ENCODE measurements at places on chromosomes 5 and 9. TPM values are rescaled to one million over a fixed set of nuclear protein-coding genes. Genes with fewer than 3 reads are reported as not detected.

DNA sequence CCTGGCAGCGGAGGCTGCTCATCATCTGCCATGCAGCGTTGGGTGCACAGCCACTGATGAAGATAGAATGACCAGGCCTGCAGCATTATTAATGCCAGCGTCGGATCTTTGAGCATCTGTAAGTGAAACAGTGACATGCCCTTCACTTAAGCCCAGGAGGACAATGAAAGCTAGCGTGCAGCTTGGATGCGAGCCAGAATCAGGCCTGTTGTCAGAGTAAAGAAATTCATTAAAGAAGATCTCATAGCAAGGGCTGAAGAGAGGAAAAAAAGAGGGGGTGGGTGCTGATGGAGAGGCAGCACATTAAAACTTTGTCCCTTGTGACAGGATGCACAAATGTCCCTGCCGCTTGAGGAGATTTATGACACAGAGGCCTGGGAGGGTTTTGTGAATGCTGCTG lies 186.1 kb upstream of the MAST4 start:
- H3K36me3 ChIP-seq: no peaks in the 10 kb centered on the region
- H3K4me3 ChIP-seq: no peak overlapping the region
- DNase-seq: no peak
- H3K27ac ChIP-seq: no peak overlapping the region
- H3K4me1 ChIP-seq: no peaks in the 10 kb centered on the region

Gene SPATA31C1
- not detected for total RNA-seq

GRCh38 chr5:134143431-134143830 lies 28.9 kb downstream of the TCF7 start:
- H3K27me3 ChIP-seq: peaks cover 3% of the 10 kb centered on the region
- H3K4me3 ChIP-seq: no peak overlapping the region
- H3K4me1 ChIP-seq: peaks cover 12% of the 10 kb centered on the region
- peaks cover 45% of the 10 kb centered on the region for H3K36me3 ChIP-seq
- no peak overlapping the region for H3K27ac ChIP-seq

GRCh38 chr9:124940521-124940893 lies 376 bp downstream of the GOLGA1 start:
- H3K4me3 ChIP-seq: peak overlapping the region; percentile 97
- H3K27me3 ChIP-seq: no peaks in the 10 kb centered on the region
- peaks cover 31% of the 10 kb centered on the region for H3K4me1 ChIP-seq
- H3K27ac ChIP-seq: peak overlapping the region; percentile 97
- no peak for DNase-seq
- peaks cover 36% of the 10 kb centered on the region for H3K36me3 ChIP-seq

DNA sequence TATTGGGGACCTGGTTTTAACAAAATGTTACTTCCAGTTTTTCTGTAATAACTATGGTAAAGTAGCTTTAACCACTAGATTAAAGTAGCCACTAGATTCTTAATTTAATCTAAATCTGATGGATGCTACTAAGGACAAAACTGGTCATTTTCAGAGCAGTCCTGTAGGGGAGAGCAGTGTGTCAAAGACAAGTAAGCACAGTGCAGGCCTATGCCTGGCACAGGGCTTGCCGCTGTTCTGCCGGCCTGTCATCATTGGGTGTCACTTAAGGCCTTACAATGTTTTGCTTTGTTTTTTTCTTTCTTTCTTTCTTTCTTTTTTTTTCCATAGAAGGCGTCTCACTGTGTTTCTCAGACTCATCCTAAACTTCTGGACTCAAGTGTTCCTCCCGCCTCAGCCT lies 53.0 kb upstream of the NXNL2 start:
- no peak overlapping the region for H3K27ac ChIP-seq
- H3K4me3 ChIP-seq: no peak overlapping the region
- peaks cover 11% of the 10 kb centered on the region for H3K4me1 ChIP-seq

GRCh38 chr5:68007451-68007850 lies 208.1 kb upstream of the PIK3R1 start:
- no peak overlapping the region for H3K4me3 ChIP-seq
- DNase-seq: no peak
- H3K27ac ChIP-seq: no peak overlapping the region
- H3K4me1 ChIP-seq: no peaks in the 10 kb centered on the region

DNA sequence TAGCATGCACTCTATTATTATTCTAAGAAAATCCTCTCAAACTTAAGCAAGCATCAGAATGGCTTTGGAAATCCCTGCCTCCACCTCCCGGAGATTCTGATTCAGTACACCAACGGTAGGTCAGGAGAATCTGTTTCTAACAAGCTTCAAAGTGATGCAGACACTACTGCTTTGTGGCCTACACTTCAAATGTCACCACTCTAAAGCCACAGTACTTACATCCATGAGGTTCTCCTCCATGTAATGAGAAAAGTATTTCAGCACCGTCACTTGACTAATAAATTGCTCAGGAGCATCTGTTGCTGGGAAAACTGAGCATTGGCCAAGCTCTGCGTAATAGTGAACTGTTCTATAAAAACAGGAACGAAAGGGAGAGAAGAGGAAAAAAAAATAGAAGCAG lies 4.8 kb downstream of the PLK2 start:
- H3K4me1 ChIP-seq: peaks cover 12% of the 10 kb centered on the region
- no peak overlapping the region for H3K27ac ChIP-seq
- peaks cover 22% of the 10 kb centered on the region for H3K27me3 ChIP-seq
- peaks cover 2% of the 10 kb centered on the region for H3K36me3 ChIP-seq

DNA sequence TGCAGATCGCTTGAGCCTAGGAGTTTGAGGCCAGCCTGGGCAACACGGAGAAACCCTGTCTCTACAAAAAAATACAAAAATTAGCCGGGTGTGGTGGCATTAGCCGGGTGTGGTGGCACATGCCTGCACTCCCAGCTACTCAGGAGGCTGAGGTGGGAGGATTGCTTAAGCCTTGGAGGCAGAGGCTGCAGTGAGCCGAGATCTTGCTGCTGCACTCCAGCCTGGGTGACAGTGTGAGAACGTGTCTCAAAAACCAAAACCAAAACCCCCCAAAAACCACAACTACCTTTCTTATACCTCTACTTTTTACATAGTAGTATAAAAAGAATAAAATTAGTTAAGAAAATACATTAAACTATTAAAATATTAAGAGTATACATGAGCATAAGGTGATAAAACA lies 121.2 kb downstream of the RAPGEF6 start:
- no peak overlapping the region for H3K27ac ChIP-seq
- H3K27me3 ChIP-seq: no peaks in the 10 kb centered on the region
- H3K4me3 ChIP-seq: no peak overlapping the region
- peaks cover 26% of the 10 kb centered on the region for H3K36me3 ChIP-seq
- no peak for DNase-seq

GRCh38 chr9:129669946-129670345 lies 4.5 kb downstream of the PRRX2 start:
- H3K36me3 ChIP-seq: no peaks in the 10 kb centered on the region
- no peak for DNase-seq
- peaks cover 5% of the 10 kb centered on the region for H3K4me1 ChIP-seq
- H3K27me3 ChIP-seq: peaks cover 21% of the 10 kb centered on the region

DNA sequence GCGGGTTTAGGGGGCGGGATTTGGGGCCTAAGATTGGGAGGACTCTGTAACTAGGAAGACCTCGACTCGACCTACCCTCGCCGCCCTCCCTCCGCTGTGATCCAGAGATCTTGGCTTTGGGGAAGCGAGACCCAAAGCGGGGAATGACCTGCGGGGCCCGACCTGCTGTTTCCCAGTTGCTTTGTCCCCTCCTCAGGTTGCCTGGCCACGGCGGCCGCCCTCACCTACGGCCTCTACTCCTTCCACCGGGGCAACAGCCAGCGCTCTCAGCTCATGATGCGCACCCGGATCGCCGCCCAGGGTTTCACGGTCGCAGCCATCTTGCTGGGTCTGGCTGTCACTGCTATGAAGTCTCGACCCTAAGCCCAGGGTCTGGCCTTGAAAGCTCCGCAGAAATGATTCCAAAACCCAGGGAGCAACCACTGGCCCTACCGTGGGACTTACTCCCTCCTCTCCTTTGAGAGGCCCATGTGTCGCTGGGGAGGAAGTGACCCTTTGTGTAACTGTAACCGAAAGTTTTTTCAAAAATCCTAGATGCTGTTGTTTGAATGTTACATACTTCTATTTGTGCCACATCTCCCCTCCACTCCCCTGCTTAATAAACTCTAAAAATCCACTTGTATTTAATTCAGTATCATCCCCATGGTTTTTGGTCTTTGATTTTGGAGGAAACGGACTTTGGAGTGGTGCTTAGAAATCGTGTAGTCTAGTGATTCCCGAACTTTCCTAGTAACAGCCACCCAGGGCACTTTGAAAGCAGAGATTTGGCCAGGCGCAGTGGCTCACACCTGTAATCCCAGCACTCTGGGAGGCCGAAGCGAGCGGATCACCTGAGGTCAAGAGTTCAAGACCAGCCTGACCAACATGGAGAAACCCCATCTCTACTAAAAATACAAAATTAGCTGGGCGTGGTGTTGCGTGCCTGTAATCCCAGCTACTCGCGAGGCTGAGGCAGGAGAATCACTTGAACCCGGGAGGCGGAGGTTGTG lies 878 bp downstream of the HIGD2A start:
- peak overlapping the region; percentile 99 for H3K27ac ChIP-seq
- peak overlapping the region; percentile 95 for H3K4me3 ChIP-seq
- DNase-seq: no peak
- H3K4me1 ChIP-seq: peaks cover 31% of the 10 kb centered on the region

- no peaks in the 10 kb centered on the region for H3K4me1 ChIP-seq
- H3K27me3 ChIP-seq: no peaks in the 10 kb centered on the region
- DNase-seq: no peak
- H3K4me3 ChIP-seq: no peak overlapping the region
Measured at GRCh38 chr5:146832985-146833732, 45.4 kb downstream of the PPP2R2B start.

- H3K27me3 ChIP-seq: no peaks in the 10 kb centered on the region
- H3K4me1 ChIP-seq: no peaks in the 10 kb centered on the region
- no peaks in the 10 kb centered on the region for H3K36me3 ChIP-seq
Measured at GRCh38 chr9:133961226-133962165, 30.6 kb downstream of the VAV2 start.

Gene SMIM33
- total RNA-seq: 2.3 TPM

GRCh38 chr9:91775011-91775707 lies 174.9 kb downstream of the ROR2 start:
- H3K36me3 ChIP-seq: no peaks in the 10 kb centered on the region
- no peak overlapping the region for H3K4me3 ChIP-seq
- peaks cover 22% of the 10 kb centered on the region for H3K27me3 ChIP-seq
- no peak overlapping the region for H3K27ac ChIP-seq

DNA sequence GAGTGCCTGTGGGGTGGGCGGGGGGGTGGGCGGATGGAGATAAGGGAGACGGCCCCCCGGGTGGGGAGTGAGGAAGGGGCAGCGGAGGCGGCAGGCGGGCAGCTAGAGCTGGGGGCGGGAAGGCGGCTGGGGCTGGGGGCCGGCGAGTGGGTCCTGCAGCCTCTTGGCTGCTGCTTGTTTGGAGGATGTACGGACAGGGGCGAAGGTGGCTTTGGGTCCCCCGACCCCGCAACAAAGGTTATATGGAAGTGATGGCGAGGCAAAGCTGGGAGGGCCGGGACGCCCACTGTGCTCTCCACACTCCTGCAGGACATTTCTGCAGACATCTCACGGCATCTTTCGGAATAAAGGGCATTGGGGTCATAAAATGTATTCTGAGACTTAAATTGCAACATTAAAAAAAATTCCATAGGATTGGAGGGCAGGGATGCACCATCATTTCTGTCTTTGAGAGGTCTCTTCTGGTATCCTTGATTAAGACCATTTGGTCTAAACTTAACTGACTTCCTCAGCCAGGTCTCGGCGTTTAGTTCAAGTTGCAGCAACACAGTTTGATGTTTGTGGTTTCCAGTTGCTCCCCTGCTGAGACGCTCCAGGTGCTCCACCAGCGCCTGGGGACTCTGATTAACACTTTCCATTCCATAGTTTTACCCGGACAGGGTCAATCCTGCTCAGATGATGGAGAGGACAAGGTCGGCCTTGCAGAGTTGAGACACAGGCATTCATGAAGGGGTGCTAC lies 101.6 kb upstream of the SSBP2 start:
- no peak for DNase-seq
- H3K27ac ChIP-seq: peak overlapping the region; percentile 93
- no peaks in the 10 kb centered on the region for H3K36me3 ChIP-seq
- peak overlapping the region; percentile 94 for H3K4me3 ChIP-seq

- H3K4me3 ChIP-seq: no peak overlapping the region
- H3K4me1 ChIP-seq: no peaks in the 10 kb centered on the region
- no peak for DNase-seq
- no peaks in the 10 kb centered on the region for H3K27me3 ChIP-seq
- H3K27ac ChIP-seq: no peak overlapping the region
- no peaks in the 10 kb centered on the region for H3K36me3 ChIP-seq
Measured at GRCh38 chr9:80030801-80031200, 459.0 kb downstream of the TLE4 start.

Gene DAB2IP
- total RNA-seq: not detected

DNA sequence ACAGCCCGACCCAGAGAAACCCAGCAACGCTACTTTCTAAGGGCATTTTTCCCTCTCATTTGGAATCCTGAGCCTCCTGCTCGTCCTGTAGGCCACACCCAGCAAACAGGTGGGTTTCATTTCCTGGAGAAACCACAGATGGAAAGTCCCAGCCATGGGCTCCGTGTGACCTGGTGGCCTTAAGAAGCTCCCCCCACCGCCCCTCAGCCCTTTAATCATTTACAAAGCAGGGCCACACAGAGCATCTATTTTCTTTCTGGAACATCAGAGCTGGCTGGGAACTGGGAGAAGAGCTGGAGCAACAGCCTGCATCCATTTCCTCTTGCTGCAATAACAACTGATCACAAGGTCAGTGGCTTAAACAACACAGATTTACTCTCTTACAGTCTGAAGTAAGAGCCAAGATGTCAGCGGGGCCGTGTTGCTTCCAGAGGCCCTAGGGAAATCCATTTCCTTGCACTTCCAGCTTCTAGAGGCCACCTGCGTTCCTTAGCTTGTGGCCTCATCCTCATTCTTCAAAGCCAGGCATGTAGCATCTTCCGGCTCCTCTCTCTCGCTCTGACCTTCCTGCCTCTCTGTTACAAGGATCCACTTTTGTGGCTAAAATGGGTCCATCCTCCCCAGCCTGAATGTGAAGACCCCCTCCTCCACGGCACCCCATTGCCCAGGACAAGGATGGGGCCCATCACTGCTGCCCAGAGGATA lies 40.5 kb downstream of the C9orf50 start:
- H3K27me3 ChIP-seq: no peaks in the 10 kb centered on the region
- DNase-seq: peak; percentile 66
- no peaks in the 10 kb centered on the region for H3K36me3 ChIP-seq
- H3K27ac ChIP-seq: peak overlapping the region; percentile 3
- peaks cover 71% of the 10 kb centered on the region for H3K4me1 ChIP-seq

DNA sequence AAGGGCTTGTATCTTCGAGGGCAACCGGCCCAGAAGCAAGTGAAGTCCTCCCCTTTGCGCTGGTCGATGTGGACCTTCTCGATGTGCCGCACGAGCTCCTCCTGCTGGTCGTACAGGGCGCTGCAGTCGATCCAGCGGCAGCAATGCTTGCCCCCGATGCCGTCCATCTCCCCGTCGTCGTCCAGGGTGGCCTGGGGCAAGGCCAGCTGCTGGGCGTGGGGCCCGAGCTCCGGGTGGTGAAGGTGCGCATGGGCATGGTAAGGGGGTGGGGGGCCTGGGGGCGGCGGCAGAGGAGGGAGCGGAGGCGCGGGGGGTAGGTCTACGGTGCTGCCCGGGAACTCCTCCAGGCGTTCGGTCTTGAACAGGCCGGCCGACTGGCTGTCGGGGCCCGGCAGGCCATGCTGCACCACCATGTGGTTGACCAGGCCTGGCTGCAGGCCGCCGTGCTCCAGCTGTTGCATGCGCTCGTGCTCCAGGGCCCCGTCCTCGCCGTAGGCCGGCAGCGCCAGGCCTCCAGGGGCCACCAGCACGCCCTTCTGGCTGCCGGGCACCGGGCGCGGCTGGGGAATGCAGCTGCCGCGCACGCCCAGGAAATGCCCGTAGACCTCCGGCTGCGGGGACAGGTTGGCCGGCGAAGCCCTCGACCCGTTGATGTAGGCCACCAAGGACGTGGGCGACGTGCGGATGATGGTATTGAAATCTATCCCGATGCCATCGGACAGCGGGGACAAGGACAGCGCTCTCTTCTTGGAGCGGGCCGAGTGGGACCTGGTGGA lies 181.8 kb downstream of the GLIS3 start:
- no peaks in the 10 kb centered on the region for H3K27me3 ChIP-seq
- no peaks in the 10 kb centered on the region for H3K4me1 ChIP-seq
- DNase-seq: peak; percentile 54
- H3K27ac ChIP-seq: no peak overlapping the region
- H3K36me3 ChIP-seq: no peaks in the 10 kb centered on the region
